Stimulated activated CD8-positive, alpha-beta memory T cell treated with anti-CD3 and anti-CD28 coated beads, Interleukin-7, amount 100 ng/mL, for 24 hours (primary cell): ENCODE measurements at places on chromosomes 11 and 22.

DNA sequence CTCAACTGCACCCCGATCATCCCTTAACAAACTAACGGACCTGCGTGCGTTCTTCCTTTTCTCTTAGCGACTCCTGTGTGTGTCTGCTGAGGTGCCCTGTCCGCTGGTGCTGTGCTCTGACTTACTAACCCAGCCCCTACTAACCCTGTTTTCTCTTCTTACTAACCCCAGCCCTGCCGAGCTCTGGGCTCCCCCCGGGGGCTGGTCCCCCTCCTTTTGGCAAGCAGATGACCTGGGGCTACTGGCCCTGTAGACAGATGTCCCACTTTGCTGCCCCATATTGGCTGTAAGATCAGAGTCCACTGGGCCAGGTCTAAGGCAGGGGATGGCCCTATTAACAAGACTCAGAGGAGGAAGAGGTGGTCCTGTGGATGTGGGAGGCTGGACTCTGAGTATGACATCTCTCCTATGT lies 14.7 kb downstream of the MIAT start:
- no peak for DNase-seq

DNA sequence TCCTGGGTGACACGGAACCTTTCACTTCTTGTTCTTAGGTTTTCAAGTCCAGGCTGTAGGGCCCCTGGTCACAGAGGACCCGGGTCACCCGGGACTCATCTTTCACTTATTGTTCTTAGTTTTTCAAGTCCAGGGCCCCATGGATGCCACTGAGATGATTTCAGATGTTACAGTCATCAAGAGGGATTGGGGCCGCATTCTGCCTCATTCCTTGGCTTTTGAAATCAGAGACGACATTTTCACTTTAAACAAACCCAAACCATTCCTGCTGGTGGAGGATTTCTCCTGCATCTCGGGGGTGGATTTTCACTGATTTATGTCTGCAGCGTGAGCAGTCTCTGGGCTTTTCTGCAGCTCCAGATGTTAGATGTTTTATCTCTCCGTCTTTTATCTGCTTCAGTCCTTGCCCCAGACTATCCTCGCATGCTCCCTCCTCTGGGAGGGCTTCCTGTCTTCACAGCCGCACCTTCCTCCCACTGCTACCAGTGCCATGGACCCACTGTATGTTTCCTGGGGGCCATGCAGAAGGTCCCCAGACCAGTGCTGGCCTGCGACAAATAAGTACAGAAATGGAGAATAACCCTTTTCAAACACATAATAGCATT lies 27.4 kb downstream of the FBLN1 start:
- DNase-seq: no peak

DNA sequence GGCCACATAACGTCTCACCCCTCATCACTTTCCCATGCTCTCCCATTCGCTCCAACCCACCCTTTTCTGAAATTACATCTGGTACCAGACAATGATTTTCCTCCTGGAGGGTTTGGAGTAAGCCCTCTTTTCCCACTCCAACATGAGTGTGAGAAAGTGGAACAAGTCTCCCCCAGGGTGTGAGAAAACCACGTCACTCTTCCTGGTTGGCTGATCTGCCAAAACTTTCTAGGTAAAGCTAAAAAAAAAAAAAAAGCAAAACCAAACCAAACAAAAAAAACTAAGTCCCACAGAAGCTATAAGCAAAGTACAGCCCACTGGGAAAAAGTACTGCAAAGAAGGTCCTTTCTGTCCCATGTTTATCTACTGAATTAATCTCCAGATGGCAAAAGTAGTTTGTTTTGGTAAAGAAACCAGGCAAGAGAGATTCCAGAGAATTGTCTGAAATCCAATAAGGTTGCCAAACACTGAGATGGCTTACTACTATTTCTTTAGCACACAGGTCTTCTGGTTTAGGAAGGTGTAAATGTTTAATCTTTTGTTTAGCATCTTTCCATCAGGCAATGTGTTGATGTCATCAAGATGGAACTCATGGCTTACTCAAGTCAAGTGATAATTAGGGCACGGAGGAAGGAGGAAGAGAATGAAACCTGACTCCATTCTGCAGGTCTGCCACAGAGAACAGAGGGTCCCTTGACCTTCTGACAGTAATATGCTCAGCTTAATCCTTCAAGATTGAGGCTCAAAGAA lies 395.6 kb downstream of the LARGE1 start:
- no peak for DNase-seq

- no peak for DNase-seq
Measured at GRCh38 chr22:50001388-50002231, 11.0 kb downstream of the IL17REL start.

DNA sequence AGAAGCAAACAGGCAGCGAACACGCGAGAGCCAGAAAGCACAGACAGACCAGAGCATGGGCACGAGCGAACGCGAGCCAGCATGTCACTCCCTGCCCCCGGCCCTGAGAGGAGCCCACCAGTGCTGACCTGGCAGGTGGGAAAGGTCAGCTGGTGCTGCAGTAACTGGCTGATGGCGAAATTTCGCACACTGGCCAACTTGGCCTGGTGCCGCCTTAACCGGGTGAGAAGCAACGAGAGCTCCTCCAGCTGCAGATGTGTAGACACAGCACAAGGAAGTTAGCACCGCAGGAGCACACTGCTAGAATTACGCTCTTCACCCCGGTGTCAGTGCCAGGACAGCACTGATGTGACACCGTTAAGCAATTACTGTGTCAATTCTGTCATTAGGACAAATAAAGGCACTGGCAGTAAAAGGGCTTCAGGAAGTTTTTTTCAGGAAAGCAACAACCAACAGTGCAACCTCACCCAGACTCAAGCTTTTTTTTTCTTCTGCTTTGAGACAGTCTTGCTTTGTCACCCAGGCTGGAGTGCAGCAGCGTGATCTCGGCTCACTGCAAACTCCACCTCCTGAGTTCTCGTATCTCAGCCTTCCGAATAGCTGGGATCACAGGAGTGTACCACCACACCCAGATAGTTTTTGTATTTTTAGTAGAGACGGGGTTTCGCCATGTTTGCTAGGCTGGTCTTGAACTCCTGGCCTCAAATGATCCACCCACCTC lies 76.8 kb downstream of the C11orf58 start:
- no peak for DNase-seq

DNA sequence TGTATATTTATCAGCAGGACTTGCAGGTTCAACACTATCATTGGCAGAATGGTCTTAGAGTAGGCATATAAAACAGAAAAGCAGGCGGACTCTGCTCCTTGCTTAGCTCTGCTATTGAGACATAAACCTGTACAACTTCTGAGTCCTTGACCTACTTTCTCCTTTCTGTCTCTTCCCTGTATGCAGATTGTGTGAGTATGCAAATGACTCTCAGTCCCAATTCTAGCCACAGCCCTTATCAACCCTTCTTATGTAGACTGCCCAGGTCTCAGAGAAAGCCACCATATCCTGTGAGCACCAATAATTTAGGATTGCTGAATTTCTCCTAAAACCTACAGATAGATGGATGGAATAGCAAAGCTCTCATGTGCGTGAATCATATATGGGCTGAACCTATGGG lies 367.6 kb upstream of the DDI1 start:
- DNase-seq: no peak

DNA sequence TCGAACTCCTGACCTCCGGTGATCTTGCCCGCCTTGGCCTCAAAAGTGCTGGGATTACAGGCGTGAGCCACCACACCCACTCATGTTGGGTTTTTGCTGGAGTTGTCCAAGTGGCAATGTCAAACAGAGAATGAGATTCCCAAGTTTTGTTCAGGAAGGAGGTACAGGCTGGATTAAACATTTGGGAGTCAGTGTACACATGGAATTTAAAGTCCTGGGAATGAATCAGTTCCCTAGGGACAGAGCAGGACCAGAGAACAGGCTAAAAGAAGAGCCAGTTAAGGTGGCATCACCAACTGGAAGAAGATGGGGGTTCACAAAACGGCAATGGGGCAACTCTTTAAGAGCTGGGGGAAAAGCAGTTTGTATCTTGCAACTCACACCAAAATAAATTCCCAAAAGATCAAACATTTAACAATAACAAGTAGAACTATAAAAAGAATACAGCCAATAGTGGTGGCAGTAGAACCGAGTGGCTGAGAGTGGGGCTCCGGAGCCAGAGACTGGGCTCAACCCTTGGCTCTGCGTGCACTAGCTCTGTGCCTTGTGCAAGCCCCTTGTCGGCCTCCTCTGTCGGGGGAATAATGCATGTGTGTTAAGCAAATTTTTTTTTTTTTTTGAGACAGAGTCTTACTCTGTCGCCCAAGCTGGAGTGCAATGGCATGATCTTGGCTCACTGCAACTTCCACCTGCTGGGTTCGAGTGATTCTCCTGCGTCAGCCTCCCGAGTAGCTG lies 33.8 kb upstream of the CTSD start:
- DNase-seq: no peak

DNA sequence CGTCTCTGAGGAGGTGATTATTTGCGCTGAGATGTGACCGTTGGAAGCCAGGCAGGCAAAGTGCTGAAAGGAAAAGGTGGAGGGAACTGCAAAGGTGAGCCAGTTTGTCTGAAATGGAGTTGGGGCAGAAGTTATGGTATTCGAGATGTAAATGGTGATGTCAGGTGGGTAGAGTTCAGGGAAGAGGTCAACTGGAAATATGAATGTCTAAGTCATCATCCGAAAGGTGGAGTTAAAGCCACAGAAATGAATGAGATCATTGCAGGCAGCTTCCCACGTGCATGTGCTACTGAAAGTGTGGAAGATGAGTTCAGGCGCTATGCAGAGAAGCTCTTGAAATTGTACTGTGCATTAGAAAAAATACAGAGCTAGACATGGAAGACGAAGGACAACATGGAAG lies 2.2 kb upstream of the BPIFC start:
- no peak for DNase-seq

DNA sequence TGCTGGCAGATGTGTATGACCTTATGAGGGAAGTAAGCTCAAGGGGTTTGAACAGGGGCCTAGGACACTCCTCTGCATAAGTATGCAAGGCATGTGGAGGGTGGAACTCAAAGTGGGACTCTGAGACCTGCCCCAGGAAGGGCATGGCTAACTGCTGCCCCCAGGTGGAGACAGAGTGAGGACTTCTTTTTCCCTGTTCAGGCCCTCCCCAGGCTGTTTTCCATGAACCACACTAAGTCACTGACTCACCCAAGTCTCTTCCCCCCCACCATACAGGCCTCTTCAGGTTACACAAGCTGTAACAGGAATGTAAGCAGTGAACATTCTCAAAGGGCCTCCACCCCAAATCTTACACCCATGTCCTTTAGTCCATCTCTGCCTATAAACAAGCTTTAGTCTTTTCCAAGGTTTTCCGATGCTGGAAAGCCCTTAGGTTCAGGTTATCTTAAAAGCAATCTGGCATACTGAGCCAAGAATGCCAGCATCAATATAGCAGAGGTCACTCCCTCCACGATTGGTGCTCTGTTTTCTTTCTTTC lies 13.1 kb downstream of the EEF1G start:
- no peak for DNase-seq

- no peak for DNase-seq
Measured at GRCh38 chr11:7833527-7833926, 36.8 kb upstream of the OR5P2 start.

- DNase-seq: no peak
Measured at GRCh38 chr11:130179396-130180306, 20.1 kb downstream of the ST14 start.

GRCh38 chr11:10450462-10451425 lies 4.3 kb upstream of the AMPD3 start:
- DNase-seq: no peak

- DNase-seq: no peak
Measured at GRCh38 chr22:44425694-44426045, 72.4 kb downstream of the RTL6 start.

- no peak for DNase-seq
Measured at GRCh38 chr11:67349928-67350465, 3.3 kb downstream of the POLD4 start.

GRCh38 chr11:26043665-26044064 lies 288.3 kb upstream of the ANO3 start:
- no peak for DNase-seq

DNA sequence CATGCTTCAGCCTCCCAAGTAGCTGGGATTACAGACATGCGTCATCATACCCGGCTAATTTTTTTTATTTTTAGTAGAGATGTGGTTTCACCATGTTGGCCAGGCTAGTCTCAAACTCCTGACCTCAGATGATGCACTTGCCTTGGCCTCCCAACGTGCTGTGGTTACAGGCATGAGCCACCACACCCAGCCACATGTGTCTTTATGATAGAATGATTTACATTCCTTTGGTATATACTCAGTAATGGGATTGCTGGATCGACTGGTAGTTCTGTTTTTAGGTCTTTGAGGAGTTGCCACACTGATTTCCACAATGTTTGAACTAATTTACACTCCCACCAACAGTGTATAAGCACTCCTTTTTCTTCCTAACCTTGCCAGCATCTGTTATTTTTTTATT lies 276.2 kb downstream of the METTL15 start:
- DNase-seq: no peak

- no peak for DNase-seq
Measured at GRCh38 chr22:36900880-36901279, 12.5 kb upstream of the CSF2RB start.

GRCh38 chr11:128658502-128658901 lies 35.4 kb upstream of the FLI1 start:
- no peak for DNase-seq

DNA sequence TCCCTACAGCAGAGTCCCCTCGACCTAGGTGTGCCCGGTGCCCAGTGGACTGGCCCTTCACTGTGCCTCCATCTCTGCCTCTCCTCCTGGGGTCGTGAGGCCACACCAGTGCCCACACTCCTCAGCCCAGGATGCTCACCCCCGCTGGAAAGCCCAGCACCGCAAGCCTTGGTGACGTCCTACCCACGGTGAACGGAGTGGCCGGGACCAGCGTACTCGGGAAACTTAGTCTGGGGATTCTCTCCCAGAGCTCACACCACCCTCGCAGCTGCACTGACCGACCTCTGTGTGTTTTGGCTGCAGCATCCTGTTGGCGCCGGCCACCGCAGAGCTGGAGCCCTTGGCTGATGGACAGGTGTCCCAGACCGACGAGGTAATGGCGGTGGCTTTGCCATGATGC lies 35.5 kb upstream of the KRTAP5-7 start:
- no peak for DNase-seq

- no peak for DNase-seq
Measured at GRCh38 chr22:47090591-47091245, 328.3 kb downstream of the TBC1D22A start.

DNA sequence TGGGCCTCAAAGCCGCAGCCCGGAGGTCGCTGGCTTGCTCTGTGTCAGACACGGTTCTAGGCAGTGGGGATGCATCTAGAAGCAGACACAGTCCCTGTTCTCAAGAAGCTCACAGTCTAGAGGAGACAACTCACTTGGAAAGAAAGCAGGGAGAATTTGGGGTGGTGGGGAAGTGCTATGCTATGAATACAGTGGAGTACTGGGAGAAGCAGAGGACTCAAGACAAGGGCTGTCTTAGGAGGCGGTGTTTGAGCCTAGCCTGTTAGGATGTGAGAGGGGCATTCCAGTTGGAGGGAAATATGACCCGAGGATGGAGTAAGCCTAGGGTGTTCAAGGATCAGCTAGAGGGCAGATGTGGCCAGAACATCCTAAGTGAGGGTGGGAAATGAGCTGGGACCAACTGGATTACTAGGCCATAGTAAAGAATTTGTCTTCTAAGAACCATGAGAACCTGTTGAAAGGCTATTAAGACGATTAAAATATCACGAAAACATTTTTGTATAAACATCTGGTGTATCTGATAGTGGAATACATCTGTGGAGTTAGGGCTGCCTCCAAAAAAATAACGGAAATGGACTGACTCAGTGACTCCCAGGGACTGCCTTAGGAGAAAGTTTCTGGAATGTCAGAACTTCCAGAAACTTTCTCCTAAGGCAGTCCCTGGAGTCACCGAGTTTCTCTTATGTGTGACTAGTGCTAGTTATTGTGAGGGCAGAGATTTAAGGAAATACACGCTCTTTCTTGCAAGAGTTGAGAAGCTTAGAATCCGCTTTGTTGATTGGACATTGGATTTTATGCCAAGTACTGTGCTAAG lies 1.1 kb upstream of the PITPNB start:
- no peak for DNase-seq

GRCh38 chr11:75219869-75220268 lies 20.7 kb upstream of the TPBGL start:
- DNase-seq: no peak
